A172 (cell line): ENCODE measurements at places on chromosomes 12 and 14.

GRCh38 chr14:74616507-74616906 lies 4.5 kb upstream of the LTBP2 start:
- DNase-seq = peak; percentile 89

GRCh38 chr12:116140529-116140928 lies 137.0 kb downstream of the MED13L start:
- no peak for DNase-seq

GRCh38 chr12:77324763-77325468 lies 259.5 kb upstream of the E2F7 start:
- peak; percentile 42 for DNase-seq

GRCh38 chr14:44317441-44317746 lies 189.7 kb downstream of the FSCB start:
- DNase-seq = no peak

DNA sequence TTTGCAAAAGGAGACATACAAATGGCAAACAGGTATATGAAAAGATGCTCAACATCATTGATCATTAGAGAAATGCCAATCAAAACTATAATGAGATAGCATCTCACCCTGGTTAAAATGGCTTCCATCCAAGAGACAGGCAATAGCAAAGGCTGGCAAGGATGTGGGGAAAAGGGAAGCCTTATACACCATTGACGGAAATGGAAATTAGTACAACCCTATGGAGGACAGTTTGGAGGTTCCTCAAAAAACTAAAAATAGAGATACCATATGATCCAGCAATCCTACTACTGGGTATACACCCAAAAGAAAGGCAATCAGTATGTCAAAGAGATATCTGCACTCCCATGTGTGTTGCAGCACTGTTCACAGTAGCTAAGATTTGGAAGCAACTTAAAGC lies 17.3 kb upstream of the CKAP4 start:
- DNase-seq = no peak

GRCh38 chr14:85464135-85464895 lies 65.6 kb upstream of the FLRT2 start:
- no peak for DNase-seq

DNA sequence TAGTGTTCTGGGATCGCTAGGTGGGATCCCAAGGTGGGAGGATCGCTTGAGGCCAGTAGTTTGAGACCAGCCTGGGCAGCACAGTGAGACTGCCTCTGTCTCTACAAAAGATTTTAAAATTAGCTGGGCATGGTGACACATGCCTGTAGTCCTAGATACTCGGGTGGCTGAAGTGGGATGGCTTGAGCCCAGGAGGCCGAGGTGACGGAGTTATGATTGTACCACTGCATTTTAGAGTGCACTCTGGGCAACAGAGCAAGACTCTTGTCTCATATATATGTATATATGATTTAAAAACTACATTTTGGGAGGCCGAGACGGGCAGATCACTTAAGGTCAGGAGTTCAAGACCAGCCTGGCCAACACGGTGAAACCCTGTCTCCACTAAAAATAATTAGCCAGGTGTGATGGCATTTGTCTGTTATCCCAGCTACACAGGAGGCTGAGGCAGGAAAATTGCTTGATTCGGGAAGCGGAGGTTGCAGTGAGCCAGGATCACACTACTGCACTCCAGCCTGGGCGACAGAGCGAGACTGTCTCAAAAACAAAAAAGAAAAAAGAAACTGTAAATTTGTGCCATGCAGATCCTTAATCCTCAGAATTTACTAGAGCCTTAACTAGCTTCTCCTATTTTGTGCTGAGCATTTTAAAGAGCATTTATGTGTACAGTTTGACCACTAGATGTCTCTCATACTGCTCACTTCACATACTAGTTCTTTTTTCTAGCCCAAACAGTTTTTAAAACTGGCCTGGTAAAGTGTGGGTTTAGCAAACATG lies 114.8 kb downstream of the MON2 start:
- peak; percentile 55 for DNase-seq

GRCh38 chr12:113903381-113903863 lies 62.7 kb downstream of the RBM19 start:
- DNase-seq = peak; percentile 71

DNA sequence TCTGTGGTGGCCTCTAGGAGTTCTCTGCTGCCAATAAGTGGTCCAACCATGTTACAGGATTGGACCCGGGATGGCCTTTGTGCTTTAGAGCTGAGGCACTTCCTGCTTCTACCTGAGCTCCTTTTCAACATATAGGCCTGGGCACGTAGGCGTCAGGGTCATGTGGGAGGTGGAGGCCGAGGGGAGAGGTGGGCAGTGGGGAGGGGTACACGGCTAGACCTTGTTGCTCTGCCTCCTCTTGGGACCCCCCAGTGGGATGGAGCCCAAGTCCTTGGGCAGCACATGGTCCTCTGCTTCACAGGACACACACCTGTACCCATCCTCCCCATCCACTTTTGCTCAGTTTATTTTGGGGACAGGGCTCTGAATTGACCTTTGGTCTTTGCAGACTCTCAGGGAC lies 7.4 kb downstream of the RBP5 start:
- DNase-seq = no peak

DNA sequence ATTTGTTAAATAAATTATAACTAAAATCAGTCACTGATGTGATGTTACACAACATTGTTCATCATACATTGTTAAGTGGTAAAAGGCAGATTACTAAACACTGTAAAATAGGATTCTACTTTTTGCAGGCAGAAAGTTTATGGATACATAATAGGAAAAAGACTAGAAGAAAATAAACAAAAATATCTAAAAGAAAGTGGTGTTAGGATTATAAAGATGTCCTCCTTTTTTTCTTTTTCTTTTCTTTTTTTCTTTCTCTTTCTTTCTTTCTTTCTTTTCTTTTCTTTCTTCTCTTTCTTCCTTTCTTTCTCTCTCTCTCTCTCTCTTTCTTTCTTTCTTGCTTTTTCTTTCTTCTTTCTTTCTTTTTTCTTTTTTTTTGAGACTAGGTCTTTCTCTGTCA lies 39.6 kb upstream of the HELB start:
- no peak for DNase-seq
